ENCODE measurements at places on chromosomes 13 and 19. TPM values are rescaled to one million over a fixed set of nuclear protein-coding genes. Genes with fewer than 3 reads are reported as not detected.

DNA sequence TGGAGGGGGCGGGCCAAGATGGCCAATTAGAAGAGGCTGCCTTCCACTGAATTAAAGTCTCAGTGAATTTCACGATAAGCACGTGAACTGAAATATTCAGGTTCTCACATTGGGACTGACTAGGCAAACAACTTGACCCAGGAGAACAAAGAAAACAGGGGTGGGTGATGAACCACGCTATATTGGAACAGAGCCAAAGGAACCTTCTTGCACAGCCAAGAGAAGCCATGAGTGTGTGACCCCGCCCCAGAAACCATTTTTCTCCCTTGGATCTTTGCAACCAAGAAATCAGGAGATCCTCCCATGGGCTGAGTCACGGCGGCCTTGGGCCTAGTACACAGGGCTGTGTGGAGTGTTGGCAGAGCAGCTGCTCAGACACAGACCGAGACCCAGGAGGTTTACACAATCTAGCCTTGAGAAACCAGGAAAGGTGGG is 36.8 kb downstream of the ERICH4 start:
- no peak for DNase-seq

- DNase-seq, result no peak
Measured at GRCh38 chr13:49315036-49315565, 67.4 kb downstream of the CDADC1 start.

DNA sequence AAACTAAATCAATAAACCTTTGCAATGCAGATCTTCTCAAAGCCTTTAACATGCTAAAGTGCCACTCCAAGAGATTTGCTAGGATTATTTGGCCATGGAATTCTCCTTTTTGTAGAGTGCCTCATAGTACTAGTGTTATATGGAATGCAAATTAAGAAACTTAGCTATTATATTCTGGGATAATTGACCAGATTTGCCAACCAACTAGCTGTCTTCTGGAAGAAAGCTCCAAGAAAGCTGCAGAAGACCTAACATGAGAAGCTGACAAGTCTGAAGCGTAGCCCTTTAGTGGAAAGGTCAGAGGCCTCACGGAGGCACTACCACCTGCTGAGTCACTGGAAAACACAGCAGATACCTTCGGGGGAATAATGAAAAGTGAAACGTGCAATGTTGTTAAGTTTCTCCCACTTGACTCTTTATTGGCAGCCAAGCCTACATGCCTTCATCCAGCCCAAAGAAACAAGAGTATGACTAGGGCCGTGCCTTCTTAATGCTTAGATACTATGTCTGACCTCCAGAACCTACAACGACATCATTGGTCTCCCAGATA is 29.8 kb upstream of the KATNAL1 start:
- DNase-seq, result no peak

The ZNF665 gene
- 0.86 TPM for total RNA-seq

DNA sequence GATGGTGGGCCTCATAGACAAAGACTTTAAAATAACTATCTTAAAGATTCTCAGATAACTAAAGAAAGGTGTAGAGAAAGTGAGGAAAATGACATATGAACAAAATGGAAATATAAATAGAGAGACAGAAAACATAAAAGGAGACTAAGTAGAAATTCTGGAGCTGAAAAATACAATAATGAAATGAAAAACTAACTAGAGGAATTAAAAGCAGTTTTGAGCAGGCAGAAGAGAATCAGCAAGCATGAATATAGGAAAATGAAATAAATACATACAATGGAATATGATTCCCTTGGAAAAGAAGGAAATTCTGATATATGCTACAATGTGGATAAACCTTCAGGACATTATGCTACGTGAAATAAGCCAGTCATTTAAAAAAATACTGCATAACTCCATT is 3.9 kb downstream of the EEF1AKMT1 start:
- DNase-seq, result no peak

GRCh38 chr13:56352361-56352760 is 788.4 kb upstream of the PRR20A start:
- no peak for DNase-seq

The CRB3 gene
- 0.43 TPM for total RNA-seq

- no peak for DNase-seq
Measured at GRCh38 chr19:19319732-19320360, 463 bp downstream of the SUGP1 start.

The TJP3 gene
- total RNA-seq, result not detected

All from fibroblast of villous mesenchyme (primary cell).